ENCODE measurements at places on chromosomes 16 and 17.

DNA sequence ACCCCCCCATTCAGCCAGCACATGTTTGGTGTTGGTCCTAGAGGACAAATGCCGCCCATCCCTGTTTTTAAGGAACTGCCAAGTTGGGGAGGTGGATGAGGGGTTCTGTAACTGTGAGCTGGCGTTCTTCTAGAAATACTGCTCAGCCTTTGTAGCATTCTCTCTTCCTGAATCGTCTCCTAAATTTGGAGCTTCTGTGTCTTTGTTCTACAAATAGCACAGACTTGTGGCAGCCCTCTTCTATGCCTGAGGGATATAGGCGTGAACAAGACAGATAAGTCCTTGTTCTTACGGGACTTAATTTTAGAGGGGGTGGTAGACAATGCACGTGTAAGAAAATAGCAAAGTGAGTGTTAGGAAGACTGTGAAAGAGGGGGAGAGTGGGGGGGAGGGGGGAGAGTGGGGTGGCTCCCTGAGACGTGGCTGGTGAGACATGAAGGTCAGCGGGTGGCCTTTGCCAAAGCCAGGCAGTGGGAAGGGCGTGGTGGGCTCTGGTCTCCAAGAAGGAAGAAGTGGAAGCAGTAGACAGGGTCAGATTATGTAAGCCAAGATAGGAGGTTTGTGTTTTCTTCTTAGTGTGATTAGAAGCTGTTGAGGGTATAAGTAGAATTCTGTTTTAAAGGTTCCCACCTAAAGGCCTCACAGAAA is 9.9 kb downstream of the MFSD11 start:
- DNase-seq: no peak

DNA sequence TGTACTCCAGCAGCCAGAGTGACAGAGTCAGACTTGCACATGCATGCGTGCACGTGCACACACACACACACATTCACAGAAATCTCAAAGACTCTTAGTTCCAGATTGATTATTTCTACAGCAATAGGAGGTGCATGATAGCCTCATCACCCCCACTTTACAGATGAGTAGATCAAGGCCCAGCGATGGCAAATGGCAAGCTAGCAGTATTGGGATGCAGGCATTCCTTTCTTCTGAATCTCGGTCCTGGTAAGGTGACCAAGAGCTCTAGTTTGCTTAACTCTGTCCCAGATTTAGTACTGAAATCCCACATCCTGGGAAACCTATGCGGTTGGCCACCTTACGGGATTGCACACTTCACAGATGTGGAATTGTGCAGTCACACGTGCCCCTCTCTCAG is 38.6 kb downstream of the ITGAM start:
- no peak for DNase-seq

DNA sequence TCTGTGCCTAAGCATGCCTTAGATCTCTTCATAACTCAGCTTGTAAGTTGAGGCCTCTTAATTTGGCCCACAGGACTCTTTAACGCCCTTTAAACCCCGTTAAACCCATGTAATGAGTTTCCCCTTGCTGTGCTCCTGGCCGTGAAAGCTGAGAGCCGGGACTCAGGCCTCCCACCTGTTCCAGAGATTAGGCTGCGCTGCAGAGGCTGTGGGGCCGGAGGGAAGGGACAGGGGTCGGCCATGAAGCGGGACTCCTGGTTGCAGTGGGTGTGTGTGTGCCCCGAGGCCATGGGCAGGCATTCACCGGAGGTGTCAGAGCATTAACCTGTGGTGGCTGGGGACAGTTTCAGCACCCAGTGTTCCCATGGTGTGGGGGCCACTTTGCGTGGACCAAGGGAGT is 150.8 kb upstream of the IRX3 start:
- DNase-seq: no peak

GRCh38 chr17:8122924-8123694 is 797 bp downstream of the HES7 start:
- no peak for DNase-seq

DNA sequence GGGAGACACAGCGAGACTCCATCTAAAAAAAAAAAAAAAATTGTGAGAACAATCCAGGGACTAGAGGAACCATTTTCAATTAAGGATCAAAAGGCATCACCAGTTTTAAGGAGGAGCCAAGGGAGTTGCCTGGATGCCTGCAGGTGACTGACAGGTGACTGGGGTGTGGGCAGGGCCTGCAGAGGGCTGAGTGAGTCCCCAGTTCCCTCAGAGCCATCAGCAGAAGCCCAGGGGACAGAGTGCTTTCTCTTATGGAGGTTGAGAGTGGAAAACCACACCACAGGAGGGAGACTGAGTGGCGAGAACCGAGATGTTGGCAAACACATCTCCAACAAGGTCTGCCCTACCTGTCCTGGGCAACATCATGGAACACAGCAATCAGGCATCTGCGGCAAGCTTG is 27.1 kb upstream of the CREBBP start:
- no peak for DNase-seq

- no peak for DNase-seq
These were observed 7.4 kb downstream of the GCSH start for GRCh38 chr16:81088836-81089235.

DNA sequence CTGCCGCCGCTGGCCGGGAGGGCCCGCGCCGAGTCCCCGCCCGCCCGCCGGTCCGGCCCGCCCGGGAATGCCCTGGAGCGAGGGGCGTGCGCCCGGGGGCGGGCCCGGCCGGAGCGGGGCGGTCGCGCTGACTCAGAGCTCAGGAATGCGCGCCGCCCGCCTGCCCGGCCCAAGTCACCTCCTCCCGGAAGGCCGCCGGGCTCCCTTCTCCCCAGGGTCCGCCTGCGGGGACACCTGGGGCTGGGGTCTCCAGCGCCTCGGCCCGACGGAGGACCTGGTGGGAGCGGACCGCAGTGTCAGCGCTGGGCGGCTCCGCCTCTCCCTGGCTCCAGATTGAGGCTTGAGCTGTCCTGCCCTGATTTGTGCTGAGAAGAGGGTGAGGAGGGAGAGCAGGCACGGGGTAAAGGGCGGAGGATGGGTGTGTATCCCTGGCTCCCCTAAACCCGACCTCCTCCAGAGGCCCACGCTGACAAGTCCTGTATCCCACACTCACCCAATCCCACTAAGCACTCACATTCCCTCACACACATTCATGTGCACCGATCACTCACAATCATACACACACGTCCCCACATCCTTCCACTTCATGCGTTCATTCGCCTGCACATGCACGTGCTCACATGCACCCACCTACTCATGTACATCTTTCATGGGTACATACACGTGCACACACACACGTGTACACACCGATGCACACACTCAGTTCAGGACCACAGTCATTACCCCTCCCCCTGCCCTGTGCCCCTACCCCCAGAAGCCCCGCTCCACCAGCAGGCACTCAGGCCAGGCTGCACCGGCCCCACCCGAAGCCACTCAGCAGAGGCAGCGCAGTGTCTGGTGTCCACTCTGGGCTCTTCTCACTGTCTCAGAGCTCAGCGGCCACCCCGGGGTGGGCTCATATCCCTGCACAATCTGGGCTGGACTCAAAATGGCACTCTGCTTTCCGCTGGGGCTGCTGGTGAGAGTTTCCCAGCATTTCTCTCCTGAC is at the start of gene RHBDF1:
Gene RHBDF1 (minus strand): TSS at position 71 of the 988 bp plus-strand sequence. CDS start 7,616 bp downstream, outside the sequence.
- no peak for DNase-seq

GRCh38 chr16:5006348-5007193 is 27.2 kb downstream of the NAGPA start:
- no peak for DNase-seq

DNA sequence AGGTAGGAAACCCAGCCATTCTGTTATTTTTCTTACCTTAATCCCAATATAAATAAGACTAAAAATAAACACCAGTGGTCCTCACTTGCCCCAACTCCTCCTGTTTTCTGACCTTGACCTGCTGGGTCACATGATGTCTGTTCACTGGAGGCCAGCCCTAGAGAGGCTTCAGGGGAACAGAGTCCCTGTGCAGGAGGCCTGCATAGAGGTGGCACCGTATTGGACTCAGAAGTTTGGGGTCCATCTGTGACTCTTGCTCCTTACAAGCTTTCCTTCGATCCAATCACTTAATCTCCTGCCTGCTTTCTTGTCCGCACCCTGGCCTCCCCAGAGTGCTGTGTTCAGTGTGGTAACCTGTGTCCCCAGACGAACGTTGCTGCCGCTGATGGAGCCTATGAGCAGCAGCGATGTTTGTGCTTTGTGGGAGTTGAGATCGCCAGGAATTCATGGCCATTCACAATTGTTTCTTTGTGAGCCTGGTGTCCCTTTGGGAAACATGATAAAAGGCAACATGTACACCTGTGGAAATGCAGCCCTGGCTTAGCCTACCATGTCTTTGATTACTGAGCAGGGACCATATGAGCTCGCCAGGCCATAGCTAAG is 4.7 kb downstream of the IGSF6 start:
- DNase-seq: no peak

DNA sequence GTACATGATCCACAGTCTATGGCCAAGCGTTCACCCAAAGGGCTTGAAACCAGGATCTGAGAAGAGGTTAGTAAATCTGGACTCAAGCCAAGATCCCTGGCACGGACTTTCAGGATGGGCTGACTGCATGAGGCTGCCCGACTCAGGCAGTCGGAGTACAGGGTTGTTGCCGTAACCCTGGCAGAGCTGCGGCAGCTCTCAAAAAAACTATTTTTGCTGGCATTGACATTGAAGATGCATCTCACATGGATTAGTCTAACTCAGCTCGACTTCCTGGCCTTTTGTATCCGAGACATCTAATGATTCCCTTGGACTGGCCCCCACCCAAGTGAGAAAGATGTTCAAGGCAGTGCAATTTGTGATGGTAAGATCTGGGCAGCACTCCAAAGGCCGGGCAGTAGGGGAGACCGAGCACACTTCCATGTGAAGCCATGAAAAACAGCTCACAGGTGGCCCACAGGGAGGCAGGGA is 6.2 kb downstream of the SLC47A1 start:
- no peak for DNase-seq

DNA sequence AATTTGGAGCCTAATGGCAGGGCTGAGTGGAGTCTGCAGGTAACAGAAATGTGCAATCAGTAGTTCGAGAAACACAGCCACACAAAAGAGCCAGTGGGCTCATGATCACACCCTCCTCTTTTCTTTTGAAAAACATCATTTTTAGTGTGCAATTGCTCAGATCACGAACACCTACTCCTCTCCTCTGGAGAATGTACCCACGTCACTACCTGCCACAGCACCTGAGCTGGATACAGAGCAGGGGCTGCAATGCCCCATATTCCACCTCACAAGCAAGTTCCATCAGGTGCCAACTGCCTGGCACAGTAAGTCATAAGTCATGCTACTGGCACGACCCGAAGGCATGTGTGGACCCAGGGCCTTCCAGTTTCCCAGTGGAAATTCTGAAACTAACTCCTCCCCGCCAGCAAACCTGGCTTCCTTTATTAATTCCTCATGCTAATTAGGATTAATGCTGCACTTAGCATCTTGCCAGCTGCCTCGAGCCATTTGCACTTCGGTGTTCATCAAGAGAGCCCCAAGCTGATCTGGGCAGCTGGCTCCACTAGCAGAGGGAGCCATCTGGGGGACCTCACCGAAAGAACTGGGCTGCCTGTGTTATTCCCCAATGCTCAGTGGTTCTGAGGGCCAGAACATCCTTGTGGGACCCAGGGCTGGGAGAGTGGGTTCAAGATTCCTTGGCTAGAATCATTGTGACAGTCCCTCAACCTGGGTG is 2.4 kb downstream of the CACNG4 start:
- no peak for DNase-seq

DNA sequence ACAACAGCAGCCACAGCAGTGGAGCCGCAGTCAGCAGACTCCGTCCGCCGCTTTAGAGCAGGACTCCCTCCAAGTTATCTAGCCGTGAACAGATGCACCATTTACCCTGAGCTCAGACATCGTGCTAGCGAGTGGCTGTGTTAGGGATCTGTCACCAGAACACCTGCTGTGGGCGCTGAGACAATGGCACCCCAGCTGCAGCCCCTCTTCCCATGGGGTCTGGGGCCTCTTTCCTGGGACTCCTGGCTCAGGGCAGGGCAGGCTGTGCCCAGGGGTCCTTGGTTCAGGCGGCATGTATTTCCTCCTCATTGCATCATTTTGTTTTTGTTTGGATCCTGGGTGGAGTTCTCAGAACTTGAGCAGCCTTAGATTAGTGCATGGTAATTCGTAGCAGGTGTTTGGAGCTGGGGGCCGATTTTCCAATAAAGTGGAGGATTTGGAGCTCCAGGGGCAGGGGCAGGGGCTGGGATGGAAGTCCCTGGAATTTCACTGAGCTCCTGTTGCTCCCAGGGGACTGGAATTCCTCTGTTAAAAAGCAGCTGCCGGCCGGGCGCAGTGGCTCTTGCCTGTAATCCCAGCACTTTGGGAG is 23.4 kb downstream of the NMRAL1 start:
- DNase-seq: no peak

- no peak for DNase-seq
These were observed 27.4 kb upstream of the SLC38A10 start for GRCh38 chr17:81322271-81323082.

DNA sequence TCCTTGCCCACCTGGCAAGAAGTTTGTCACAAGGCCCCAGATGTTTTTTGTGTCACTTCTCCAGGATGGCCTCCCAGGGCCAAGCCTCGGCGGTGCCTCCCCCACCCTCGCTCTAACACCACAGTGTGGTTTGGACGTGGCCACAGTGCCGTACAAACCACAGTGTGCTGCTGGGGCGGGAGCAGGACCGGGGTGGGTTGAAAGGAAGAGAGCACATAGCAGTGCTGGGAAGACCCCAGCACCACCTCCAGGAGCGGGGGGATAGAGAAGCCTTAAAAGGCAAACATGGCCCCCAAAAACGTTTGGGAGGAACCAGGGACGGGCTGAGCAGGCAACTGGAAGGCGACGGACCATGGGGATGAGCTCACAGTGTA is 5.0 kb upstream of the BCL6B start:
- no peak for DNase-seq

- DNase-seq: no peak
These were observed 6.4 kb downstream of the CENPX start for GRCh38 chr17:82016061-82016874.
